ENCODE measurements at places on chromosomes 5 and 9.

DNA sequence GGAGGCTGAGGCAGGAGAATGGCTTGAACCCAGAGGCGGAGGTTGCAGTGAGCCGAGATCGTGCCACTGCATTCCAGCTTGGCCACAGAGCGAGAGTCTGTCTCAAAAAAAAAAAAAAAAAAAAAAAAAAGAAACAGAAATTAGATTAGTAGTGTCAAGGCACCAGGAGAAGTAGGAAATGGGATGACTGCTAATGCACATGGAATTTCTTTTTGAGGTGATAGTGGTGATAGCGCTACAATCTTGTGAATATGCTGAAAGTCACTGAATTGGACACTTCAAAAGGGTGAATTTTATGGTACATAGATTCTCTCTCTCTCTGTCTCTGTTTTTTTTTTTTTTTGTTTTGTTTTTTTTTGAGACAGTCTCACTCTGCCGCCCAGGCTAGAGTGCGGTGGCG lies 42.1 kb upstream of the SUB1 start:
- DNase-seq: no peak

GRCh38 chr9:85599540-85600105 lies 142.1 kb downstream of the AGTPBP1 start:
- DNase-seq: no peak

- DNase-seq: no peak
Measured at GRCh38 chr9:84238652-84239051, 101.9 kb downstream of the SLC28A3 start.

DNA sequence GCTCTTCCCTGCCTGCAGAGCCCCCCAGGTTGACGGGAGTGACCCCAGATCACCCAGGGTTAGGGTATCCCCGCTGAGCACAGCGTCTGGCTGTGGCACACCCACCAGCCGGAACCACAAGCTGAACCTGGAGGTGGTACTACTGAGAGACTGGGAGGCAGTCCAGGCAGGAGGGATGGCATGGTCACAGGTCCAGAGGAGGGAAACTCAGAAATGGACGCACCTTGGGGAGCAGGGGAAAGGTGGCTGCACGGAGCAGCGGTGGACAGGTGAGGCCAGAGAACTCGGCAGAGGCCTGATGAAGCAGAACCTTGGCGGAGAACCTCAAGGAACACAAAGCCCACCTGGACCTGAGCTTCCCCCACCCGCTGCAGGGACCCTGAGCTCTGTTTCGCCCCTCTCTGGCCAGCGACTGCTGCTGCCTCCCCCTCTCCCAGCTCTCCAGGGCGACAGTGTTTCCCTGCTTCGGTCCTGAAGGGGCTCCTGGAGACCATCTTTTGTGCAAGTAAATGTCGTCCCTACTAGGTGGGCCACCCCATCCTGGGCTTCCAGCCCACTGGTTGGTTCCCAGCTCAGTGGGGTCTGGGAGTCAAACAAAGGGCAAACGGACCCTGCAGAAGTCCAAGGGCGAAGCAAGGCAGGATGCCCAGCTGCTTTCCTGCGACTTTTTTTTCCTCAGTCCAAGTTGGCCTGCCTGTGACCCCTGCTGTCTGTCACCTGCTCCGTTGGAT lies 845 bp downstream of the ADGRD2 start:
- DNase-seq: no peak

GRCh38 chr5:159899067-159900049 lies 16.9 kb upstream of the ADRA1B start:
- no peak for DNase-seq

GRCh38 chr9:117587263-117587662 lies 116.9 kb upstream of the TLR4 start:
- no peak for DNase-seq

DNA sequence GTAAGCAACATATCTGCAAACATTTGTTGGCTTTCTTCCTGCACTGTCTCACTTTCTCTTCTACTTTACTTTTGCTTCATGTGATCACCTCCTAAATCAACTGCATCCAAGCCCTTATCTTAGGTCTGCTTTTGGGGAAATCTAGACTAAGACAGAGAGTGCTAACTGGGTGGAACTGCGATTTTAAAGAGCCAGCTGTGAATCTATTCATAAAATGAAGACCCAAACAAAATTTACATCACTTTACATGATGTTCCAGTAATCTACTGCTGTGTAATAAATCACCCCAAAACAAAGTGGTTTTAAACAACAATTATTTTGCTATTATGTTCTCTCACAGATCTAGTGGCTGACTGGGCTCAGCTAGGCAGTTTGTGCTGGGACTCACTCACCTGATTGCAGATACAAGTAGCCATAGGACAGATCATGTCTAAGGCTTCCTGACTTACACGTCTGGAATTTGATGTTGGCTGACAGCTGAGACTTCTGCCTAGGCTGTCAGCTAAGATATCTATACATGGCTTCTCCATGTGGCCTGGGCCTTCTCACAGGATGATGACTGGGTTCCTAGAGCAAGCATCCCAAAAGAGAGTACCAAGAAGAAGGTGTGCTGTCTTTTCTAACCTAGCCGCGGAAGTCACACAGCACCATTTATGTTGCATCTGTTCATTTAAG lies 145.1 kb upstream of the TBCA start:
- no peak for DNase-seq

DNA sequence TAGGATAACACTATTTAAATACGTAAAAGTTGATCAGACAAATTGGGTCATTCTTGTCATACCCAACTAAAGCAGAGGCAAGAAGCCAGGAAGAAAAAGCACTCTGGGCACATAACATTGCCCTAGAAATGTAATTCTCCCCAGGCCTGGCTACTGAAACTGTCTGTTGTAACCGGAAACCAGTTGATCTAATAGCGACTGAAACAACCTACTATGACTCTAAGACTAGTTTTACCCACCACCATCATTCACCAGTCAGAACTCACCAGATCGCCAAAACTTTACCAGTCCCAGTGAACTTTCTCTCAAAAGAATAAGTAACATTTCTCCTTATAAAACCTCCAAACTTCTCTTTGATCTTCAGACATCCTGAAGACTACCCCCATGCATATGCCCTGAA lies 99.3 kb upstream of the WWC1 start:
- DNase-seq: no peak

GRCh38 chr9:84000186-84000585 lies 19.6 kb downstream of the RMI1 start:
- no peak for DNase-seq

GRCh38 chr5:155773680-155774079 lies 553.3 kb upstream of the SGCD start:
- DNase-seq: no peak

DNA sequence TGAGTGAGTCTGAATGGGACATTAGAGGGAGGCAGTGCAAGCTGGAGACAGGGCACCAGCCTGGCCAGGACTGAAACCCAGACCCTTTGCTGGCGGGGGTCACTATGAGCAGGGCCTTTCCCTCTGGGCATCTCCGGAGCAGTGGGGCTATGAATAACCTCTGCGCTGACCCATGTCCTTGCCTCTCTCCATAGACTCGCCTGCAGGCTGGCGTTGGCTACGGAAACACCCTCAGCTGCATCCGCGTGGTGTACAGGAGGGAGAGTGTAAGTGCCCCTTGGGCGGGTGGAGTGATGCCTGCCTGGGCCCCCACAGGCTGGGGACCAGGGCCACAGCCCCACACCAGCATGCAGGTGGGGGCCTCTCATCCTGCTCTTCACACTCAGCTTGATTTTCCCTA lies 15.8 kb downstream of the SLC25A48 start:
- no peak for DNase-seq

- DNase-seq: no peak
Measured at GRCh38 chr9:128687453-128687852, 1.6 kb upstream of the SET start.

- DNase-seq: no peak
Measured at GRCh38 chr9:99180199-99180598, 41.5 kb downstream of the ALG2 start.

DNA sequence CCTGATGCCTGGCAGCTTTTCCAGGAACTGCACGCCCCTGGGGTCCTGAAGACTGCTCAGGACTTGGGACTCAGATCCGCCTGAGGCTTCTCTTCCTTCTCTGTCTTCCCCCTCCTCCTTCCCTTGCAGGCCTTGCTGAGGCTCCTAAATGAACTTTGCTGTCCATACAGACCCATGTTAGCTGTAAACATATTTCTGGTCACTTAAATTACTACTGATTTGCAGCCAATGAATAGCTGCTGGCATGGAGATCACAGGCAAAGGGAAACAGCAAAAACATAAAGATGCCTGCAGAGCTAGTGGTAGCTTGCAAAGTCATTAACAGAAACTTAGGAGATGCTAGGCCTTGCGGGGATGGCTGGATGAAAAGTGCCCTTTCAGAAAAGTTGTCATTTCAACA lies 261.9 kb downstream of the GADD45G start:
- DNase-seq: no peak

DNA sequence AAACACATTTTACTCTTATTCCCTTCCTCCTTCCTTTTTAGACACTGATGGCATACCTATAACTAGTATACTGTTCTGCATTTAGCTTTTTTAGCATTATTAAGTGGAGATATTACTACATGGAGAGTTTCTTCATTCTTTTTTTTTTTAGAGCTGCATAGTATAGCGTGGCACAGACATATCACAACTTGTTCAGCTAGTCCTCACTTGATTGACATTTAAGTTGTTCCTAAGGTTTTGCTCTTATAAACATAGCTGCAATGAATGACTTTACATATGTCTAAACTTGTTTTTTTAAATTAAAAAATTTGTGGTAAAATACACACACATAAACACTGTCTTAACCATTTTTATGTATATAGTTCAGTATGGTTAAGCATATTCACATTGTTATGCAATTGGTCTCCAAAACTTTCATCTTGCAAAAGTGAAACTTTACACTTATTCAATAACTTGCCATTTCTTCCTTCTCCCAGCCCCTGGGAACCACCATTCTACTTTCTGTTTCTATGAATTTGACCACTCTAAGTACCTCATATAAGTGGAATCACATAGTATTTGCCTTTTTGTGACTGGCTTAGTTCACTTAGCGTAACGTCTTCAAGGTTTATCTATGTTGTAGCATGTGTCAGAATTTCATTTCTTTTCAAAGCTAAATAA lies 48.7 kb downstream of the ANKDD1B start:
- no peak for DNase-seq

DNA sequence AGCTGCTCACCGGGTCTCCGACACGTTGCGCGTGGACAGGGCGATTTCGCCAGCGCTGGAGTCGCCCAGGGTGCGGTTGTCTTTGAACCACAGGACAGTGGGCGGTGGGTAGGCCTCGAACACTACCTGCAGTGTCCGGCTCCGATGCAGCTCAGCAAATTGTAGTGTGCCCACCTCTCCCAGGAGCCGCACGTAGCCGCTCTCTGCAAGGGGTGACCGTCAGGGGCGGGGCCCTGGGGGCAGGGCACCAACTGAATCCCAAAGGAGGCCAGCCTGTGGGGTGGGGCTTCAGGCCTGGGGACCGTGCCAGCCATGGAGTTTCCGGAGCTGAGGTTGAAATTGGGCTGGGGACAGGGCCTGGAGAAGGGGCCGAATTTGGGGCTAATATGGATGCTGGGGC lies 22.9 kb downstream of the PDGFRB start:
- no peak for DNase-seq

All from left renal pelvis (tissue), 4 donors.